ENCODE measurements at places on chromosomes 16 and 17.

GRCh38 chr17:39194985-39195524, 2.4 kb downstream of the CACNB1 start:
- DNase-seq: no peak

DNA sequence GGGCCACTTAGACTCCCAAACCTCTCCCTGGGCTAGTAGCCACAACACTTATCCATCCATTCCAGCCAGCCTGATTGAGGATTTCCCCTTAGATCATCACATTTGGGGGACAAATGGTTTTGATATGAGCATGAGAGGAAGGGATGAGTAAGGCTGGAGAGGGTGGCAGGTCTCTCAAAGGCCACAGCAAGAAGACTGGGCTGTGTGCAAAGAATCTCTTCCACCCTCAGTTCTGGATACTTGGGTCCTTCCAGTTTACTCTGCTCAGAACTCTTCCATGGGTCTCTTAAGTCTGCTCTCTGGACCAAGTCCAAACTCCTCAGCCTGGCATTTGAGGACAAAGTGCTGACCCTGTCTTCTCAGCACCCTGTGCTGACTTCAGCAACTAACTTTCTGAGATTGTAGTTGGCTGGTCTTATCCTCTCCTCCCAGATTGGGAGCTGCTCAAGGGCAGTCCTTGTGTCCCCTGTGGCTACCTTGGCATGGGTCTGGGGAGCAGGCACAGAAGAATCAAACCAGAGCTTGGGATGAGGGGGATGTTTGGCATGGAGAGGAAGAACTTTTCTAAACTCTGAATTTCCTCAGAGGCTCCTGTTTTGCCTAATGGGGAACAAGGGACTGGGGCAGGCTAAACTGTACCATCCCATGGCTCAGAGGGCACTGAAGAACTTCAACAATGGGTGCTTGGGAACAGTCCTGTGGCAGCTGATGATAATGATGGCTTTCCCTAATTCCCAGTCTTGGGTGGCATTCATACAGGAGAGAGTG, 3.1 kb upstream of the NFATC3 start:
- no peak for DNase-seq

DNA sequence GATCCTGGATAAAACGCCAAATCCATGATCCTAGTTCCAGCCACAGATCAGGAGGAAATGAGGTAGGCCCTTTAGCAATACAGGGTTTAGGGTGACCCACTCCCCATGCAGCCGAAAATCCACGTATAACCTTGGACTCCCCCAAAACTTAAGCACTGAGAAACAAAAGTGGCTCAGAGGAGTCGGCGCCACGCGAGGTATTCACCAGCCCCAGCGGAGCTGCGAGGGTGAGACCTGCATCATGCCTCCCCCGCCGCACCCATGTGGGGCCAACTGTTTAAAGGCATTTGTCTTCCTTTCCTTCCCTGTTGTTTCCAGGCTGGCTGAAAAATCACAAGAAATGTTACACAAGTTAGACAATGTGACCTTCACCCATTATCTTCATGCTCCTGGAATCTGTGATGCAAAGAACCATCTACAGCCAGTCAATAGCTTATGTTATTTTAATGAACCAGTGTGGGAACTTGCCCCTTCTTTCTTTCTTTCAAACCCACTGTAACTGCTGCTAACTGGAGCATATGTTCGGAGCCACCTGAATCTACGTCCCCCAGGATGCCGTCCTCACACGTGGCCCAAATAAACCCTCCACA, 98.2 kb upstream of the METRNL start:
- no peak for DNase-seq

DNA sequence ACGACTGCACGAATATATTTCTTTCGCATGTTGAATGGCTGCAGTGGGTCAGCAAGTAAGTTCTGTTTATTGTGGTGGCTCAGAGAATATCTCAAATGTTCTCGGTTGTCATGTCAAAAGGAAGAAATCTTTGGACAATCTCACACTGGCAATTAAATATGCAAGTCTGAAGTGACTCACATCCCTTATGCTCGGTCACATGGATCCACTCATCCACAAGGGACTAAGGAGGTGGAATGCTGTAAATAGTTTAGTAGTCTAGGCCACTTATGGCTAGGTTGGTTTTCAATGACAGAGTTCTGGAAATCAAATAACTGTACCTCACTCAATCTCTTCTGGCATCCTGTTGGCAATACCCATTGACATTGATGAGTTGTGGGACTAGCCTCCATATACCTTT, 33.0 kb upstream of the PMP22 start:
- peak; percentile 71 for DNase-seq

DNA sequence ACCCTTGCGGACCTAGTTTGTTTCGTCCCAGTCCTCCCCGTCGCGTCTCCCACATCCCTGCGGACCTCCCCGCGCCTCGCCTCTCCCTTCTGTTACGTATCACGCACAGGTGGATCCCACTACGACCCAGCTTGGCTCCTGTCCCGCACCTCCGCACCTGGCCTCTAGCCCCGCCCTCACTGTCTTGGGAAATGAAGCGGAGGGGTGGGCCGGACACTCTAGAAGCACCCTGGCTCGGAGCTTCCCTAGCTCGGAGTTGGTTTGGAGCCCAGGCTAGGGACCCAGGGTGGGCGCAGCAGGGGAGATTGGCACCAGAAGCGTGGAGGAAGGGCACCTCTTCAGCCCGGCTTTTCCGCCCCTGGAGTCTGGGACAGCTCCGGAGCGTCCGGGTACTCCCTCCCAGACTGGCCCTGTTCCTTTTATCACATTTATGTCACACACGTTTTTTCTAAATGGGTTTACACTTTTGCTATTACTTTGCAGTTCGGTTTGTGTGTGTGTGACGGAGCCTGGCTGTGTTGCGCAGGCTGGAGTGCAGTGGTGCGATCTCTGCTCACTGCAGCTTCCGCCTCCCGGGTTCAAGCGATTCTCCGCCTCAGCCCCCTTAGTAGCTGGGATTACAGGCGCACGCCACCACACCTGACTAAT, 1.4 kb upstream of the CEMP1 start:
- DNase-seq: peak; percentile 45

GRCh38 chr16:6034511-6034910, 936.9 kb upstream of the EEF2KMT start:
- no peak for DNase-seq

- DNase-seq: no peak
Measured at GRCh38 chr16:58938811-58939210, 204.7 kb upstream of the GOT2 start.

DNA sequence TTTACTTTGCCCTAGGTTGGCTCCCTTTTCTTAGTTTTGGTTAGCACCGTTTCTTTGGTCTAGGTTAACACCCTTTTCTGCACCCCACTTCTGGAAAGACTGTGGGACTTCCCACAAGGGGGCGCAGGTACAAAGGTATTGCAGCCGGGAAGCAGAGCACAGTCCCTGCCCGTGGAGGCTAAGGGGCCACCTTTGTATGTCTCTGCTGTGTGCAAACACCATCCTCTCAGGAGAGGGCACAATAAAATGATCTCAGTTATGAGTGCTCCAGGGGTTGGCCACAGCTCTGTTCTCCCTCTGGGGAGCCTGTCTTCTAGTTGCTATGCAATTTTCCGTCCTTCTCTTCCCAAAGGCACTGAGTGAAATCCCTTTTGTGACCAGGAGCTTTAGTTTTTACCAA, 28.4 kb upstream of the TMC5 start:
- DNase-seq: peak; percentile 34

DNA sequence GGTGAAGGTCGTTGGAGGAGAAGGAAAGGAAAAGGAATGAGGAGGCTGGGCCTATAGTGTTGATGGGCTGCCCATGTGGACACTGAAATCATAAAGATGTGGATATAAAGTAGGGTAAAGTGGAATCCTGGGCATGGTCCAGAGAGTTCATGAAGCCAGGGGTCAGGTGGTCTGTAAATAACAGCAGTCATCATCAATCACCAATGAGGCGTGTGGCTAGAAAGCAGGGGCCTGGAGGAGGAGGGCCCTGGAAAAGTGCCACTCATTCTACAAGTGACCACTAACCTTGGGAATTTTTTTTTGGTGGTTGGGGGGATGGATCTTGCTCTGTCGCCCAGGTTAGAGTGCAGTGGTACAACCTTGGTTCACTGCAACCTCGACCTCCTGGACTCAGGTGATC, 115.3 kb upstream of the NOL11 start:
- DNase-seq: no peak

DNA sequence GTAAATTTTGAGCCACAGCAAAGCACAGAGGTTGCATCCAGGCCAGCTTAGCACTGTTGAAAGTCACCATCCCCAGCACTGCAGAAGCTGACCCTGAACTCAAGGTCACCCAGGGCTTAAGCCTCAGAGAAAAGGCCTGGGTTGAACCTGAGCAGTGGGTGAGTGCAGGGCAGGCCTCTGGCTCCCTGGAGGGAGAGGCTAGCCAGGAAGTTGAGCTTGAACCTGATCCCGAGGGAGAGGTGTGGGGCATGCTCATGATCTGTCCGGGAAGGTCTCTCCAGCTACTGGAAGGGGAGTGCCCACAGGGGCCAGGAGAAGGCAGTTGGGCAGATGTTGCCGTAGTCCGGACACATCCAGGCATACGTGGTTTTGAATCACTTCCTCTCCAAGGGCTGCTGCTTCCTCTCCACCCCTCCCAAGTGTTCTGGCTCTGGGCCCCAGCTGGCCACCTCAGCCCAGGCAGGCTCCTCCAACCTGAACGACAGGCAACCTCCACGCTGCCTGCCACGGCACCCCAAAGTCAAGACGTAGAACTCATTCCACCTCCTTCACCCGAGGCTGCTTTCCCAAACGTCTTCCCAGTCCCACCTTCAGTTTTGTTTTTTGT, 18.4 kb downstream of the CARHSP1 start:
- DNase-seq: peak; percentile 87

GRCh38 chr16:49788572-49788971, 67.3 kb downstream of the ZNF423 start:
- DNase-seq: no peak
